ENCODE measurements at places on chromosomes 7 and 10. TPM values are rescaled to one million over a fixed set of nuclear protein-coding genes. Genes with fewer than 3 reads are reported as not detected.
A peak's percentile ranks its signal among the peaks of the same experiment; 100 is the strongest.

DNA sequence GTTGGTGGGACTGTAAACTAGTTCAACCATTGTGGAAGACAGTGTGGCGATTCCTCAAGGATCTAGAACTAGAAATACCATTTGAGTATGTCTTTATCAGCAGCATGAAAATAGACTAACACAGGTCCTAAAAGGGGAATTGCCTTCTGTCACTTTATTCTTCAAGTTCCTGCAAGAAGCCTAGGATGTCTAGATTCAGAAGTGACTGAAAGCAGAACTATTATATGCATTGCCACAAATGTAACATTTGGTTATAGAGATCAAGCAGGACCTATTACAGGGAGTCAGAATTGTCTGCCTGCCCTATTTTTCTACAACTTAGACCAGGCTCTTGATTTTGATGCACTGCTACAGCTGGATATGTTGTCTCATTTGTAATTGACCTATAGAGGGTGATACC is 364.7 kb downstream of the SORCS1 start:
- H3K4me1 ChIP-seq: no peaks in the 10 kb centered on the region
- no peaks in the 10 kb centered on the region for H3K27me3 ChIP-seq
- no peak overlapping the region for H3K4me3 ChIP-seq
- H3K36me3 ChIP-seq: no peaks in the 10 kb centered on the region
- H3K27ac ChIP-seq: no peak overlapping the region

- no peak overlapping the region for H3K4me3 ChIP-seq
- H3K27ac ChIP-seq: no peak overlapping the region
- no peaks in the 10 kb centered on the region for H3K4me1 ChIP-seq
- no peak for DNase-seq
- no peaks in the 10 kb centered on the region for H3K36me3 ChIP-seq
- H3K27me3 ChIP-seq: no peaks in the 10 kb centered on the region
Measured at GRCh38 chr7:136256491-136256890, 279.3 kb upstream of the MTPN start.

- no peaks in the 10 kb centered on the region for H3K36me3 ChIP-seq
- H3K4me1 ChIP-seq: no peaks in the 10 kb centered on the region
- H3K27ac ChIP-seq: no peak overlapping the region
- DNase-seq: no peak
Measured at GRCh38 chr7:11648101-11648500, 183.9 kb downstream of the THSD7A start.

GRCh38 chr7:98568891-98569290 is 48.2 kb upstream of the NPTX2 start:
- H3K27ac ChIP-seq: no peak overlapping the region
- H3K27me3 ChIP-seq: no peaks in the 10 kb centered on the region
- no peak for DNase-seq
- H3K4me1 ChIP-seq: no peaks in the 10 kb centered on the region

Gene HOXA5
- total RNA-seq: 0.35 TPM

Gene AVPI1
- total RNA-seq: 25.6 TPM

DNA sequence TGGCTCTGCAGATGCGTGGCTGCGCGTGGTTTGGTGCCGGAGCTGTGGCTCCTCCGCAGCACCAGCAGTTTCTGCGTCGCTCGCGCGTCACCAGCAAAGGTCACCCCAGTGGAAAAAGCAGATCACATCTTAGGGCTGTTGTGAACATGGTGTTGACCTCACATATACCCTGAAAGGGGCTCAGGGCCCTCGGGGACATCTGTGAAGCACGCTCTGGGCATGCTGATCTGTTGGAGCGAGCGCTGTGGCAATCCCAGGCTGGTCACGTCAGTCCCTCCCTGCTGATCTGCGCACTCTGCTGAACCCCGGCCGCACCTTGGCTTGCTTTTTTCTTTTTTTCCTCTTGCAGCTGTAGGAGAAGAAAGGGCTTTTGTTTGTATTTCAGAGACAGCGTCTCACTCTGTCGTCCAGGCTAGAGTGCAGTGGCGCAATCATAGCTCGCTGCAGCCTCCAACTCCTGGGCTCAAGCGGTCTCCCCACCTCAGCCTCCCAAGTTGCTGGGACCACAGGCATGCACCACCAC is 33.3 kb upstream of the AP5Z1 start:
- H3K4me3 ChIP-seq: no peak overlapping the region
- DNase-seq: no peak
- no peaks in the 10 kb centered on the region for H3K27me3 ChIP-seq
- H3K4me1 ChIP-seq: peaks cover 29% of the 10 kb centered on the region
- H3K27ac ChIP-seq: no peak overlapping the region
- H3K36me3 ChIP-seq: peaks cover 3% of the 10 kb centered on the region

- H3K36me3 ChIP-seq: peaks cover under 1% of the 10 kb centered on the region
- H3K27me3 ChIP-seq: no peaks in the 10 kb centered on the region
- no peak overlapping the region for H3K27ac ChIP-seq
- DNase-seq: no peak
Measured at GRCh38 chr10:7819121-7819460, 786 bp downstream of the TAF3 start.

Gene SAP25
- 0.81 TPM for total RNA-seq

Gene AEBP1
- total RNA-seq: 1,006 TPM

GRCh38 chr10:98170249-98171117 is 36.0 kb downstream of the R3HCC1L start:
- H3K27ac ChIP-seq: no peak overlapping the region
- no peak overlapping the region for H3K4me3 ChIP-seq
- peaks cover 14% of the 10 kb centered on the region for H3K4me1 ChIP-seq
- DNase-seq: no peak
- no peaks in the 10 kb centered on the region for H3K27me3 ChIP-seq

DNA sequence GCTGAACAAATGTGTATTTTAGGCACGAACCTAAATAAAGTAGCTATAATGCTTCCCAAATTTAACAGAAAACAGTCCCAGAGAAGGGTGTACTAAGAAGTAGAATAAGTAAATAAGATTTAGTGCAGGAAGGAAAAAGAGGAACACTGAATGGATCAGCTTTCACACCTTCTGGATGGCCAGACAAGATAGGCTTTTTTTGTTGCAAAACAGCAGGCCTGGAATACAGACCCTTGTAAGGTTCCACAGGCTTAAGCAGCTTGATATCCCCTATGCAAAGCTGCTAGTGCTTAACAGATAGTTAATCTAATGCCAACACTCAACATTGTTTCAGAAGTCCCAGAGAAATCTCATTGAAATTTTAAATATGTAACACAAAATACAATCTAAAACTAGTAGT is 328.1 kb upstream of the STEAP1 start:
- no peak for DNase-seq
- no peak overlapping the region for H3K4me3 ChIP-seq
- H3K27me3 ChIP-seq: no peaks in the 10 kb centered on the region
- H3K4me1 ChIP-seq: no peaks in the 10 kb centered on the region

Gene CPA4
- not detected for total RNA-seq

- H3K4me3 ChIP-seq: no peak overlapping the region
- H3K27me3 ChIP-seq: no peaks in the 10 kb centered on the region
- no peak overlapping the region for H3K27ac ChIP-seq
- H3K36me3 ChIP-seq: no peaks in the 10 kb centered on the region
- no peaks in the 10 kb centered on the region for H3K4me1 ChIP-seq
Measured at GRCh38 chr10:43667761-43668386, 19.2 kb upstream of the ZNF32 start.

Gene EVX1
- not detected for total RNA-seq

Gene NACAD
- total RNA-seq: 10.8 TPM

GRCh38 chr7:149885191-149886017 is 11.6 kb downstream of the ATP6V0E2 start:
- no peaks in the 10 kb centered on the region for H3K36me3 ChIP-seq
- H3K27me3 ChIP-seq: no peaks in the 10 kb centered on the region
- DNase-seq: no peak
- peaks cover 15% of the 10 kb centered on the region for H3K4me1 ChIP-seq
- no peak overlapping the region for H3K27ac ChIP-seq

- H3K27ac ChIP-seq: no peak overlapping the region
- H3K4me3 ChIP-seq: no peak overlapping the region
- H3K4me1 ChIP-seq: peaks cover 38% of the 10 kb centered on the region
- H3K36me3 ChIP-seq: no peaks in the 10 kb centered on the region
- DNase-seq: no peak
Measured at GRCh38 chr7:78438433-78438832, 639.9 kb downstream of the PHTF2 start.

DNA sequence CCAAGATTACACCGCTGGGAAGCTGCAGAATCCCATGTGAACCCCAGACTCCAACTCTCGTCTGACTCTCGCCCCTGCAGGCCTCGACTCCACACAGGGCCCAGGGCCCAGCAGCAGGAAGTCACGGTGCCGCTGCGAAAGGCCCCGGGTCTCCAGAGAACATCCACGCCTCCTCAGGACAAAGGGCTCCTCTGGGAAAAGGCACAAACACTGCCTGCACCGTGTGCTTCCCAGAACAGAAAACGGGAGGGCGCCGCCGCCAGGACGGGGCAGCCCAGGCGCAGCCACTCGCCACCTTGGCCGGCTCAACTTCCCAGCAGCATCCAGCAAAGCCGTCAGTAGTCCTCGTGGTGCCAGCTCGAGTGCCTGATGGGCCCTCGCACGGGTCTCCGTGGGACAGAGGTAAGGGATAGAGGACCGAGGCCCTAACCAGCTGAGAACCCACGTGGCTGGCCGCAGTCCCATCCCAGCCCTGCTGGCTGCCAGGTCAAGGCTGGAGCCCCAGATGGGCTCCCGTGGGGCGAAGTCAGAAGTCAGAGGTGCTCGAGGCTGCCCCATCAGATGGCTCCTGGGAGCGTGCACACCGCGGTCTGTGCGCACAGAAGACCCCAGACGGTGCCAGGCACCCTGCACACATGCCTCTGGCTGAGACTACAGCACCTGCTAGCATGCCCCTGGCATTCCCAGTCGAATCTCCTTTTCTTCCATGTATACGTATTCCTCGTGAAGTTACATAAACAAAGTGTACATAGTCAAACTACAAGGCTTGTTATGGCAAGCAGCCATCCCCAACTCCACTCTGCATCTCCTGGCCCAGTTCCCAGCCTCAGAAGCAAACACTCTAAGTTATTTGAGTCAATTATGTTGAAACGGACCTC is 60.2 kb downstream of the MAD1L1 start:
- H3K4me1 ChIP-seq: peaks cover 33% of the 10 kb centered on the region
- no peaks in the 10 kb centered on the region for H3K27me3 ChIP-seq
- no peak for DNase-seq
- no peak overlapping the region for H3K4me3 ChIP-seq
- no peaks in the 10 kb centered on the region for H3K36me3 ChIP-seq

- H3K36me3 ChIP-seq: no peaks in the 10 kb centered on the region
- peaks cover 49% of the 10 kb centered on the region for H3K4me1 ChIP-seq
- peak overlapping the region; percentile 32 for H3K4me3 ChIP-seq
Measured at GRCh38 chr7:159012353-159013069, 132.2 kb downstream of the VIPR2 start.

Data from thoracic aorta (tissue), 2 donors.